ENCODE measurements at places on chromosomes 3 and 15.

GRCh38 chr15:33670567-33670966 lies 297.7 kb upstream of the CHRM5 start:
- DNase-seq: no peak

GRCh38 chr3:7754653-7755441 lies 746.8 kb upstream of the LMCD1 start:
- DNase-seq: no peak

DNA sequence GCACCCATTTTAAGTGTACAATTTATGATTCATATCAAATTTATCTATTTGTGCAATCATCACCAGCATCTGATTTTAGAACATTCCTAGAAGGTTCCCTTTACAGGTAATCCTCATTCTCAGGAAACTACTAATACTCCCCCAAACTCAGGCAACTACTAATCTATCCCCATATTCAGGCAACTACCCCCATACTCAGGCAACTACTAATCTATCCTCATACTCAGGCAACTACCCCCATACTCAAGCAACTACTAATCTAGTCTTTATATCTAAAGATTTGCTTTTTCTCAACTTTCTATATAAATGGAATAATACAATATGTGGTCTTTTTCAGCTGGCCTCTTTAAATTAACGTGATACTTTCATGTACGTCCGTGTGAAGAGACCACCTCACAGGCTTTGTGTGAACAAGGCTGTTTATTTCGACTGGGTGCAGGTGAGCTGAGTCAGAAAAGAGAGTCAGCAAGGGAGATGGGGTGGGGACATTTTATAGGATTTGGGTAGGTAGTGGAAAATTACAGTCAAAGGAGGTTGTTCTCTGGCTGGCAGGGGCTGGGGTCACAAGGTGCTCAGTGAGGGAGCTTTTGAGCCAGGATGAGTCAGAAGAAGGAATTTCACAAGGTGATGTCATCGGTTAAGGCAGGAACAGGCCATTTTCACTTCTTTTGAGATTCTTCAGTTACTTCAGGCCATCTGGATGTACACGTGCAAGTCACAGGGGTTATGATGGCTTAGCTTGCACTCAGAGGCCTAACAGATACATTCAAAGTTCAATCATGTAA lies 1444.5 kb upstream of the CADM2 start:
- DNase-seq: no peak

GRCh38 chr3:185212559-185212958 lies 41.3 kb downstream of the EHHADH start:
- DNase-seq: no peak

- DNase-seq: no peak
Measured at GRCh38 chr15:36632226-36632625, 52.8 kb downstream of the CDIN1 start.

- DNase-seq: no peak
Measured at GRCh38 chr3:142645236-142645793, 49.1 kb downstream of the PLS1 start.
